ENCODE measurements at places on chromosomes 1 and 21. TPM values are rescaled to one million over a fixed set of nuclear protein-coding genes. Genes with fewer than 3 reads are reported as not detected.

ATP1A4 gene
- total RNA-seq, result not detected

LRRC53 gene
- total RNA-seq, result not detected

FCRLB gene
- total RNA-seq, result 14.5 TPM

OR2T5 gene
- total RNA-seq, result not detected

ILDR2 gene
- not detected for total RNA-seq

DENND1B gene
- total RNA-seq, result 21.3 TPM
